ENCODE measurements at places on chromosomes 5 and 9.

GRCh38 chr9:135810806-135811575, 96.4 kb downstream of the CAMSAP1 start:
- no peak for DNase-seq

DNA sequence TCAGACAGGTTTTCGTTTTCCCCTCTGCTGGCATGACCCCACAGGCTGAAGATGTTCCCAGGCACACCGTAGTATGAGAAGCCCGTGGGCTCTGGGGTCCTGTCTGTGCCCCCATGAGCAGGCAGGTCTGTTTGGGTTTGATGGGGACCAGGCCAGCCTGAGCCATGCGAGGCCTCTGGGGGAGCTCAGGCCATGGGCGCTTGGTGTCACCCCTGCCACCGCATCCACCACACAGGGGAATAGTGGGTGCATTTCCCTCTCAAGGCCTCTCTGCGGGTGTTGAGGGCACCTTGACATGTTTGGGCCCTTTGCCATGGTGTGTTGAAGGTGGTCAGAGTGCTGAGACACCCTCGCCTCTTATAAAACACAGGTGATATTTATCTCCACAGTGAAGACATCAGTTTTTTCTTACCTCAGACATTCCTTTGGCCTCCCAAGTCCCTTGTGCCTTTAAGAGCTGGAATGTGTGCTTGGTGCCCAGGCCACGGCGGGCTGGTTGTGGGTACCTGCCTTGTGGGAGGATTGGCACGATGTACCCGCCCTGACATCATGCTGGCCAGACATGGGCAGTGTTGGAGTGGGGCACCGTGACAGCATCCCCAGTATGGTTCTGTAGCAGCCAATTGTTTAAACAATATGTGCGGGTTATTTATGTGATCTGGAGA, 68.3 kb downstream of the WNK2 start:
- DNase-seq, result no peak

GRCh38 chr9:133609311-133610098, at the start of gene FAM163B:
Gene FAM163B, minus strand, starts transcription at chr9:133609389. Its CDS starts 29,166 bp downstream, at chr9:133580223.
- DNase-seq, result no peak

- no peak for DNase-seq
Measured at GRCh38 chr9:83280268-83280667, 217.3 kb upstream of the RASEF start.

GRCh38 chr5:124651663-124652513, 94.6 kb downstream of the ZNF608 start:
- DNase-seq, result no peak

DNA sequence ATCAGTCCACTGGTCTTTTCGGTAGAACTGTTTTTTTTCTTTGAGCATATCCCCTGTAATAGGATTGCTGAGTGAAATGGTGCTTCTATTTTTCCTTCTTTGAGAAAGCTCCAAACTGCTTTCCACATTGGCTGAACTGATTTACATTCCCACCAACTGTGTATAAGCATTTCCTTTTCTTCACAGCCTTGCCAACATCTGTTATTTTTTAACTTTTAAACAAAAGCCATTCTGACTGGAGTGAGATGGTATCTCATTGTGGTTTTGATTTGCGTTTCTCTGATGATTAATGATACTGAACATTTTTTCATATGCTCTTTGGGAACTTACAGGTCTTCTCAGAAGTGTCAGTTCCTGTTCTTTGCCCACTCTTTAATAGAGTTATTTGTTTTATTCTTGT, 764.7 kb downstream of the MTRR start:
- DNase-seq, result no peak

DNA sequence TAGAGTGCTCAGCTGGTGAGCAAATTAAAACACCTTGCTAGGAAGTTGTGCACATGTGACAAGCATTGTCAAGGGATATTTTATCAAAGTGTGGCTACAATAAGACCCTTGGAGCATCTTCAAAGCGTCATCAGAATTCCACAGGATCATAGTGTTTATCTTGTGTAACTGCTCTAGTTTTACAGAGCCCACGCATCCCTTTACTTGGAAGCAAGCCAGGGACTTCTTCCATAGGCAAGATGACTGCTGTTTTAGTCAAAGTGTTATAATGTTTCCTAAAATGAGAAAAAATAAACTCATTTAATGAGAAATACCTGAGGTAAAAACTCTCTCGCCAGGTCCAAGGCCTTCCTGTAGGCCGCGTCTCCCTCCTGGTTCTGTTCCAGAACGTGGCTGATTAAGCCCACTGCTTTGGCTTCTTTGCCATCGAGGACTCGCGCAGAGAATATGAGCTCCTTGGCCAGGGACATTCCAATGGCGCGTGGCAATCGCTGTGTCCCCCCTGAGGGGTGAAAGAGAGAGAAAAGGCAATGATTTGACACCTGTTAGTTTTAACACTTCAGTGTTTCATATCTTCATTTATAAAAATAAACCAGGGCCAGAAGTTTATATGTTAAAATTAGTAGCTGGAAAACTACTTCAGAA, 141.1 kb downstream of the AUH start:
- DNase-seq, result no peak

GRCh38 chr5:103450333-103451061, 112.1 kb downstream of the NUDT12 start:
- DNase-seq, result no peak

GRCh38 chr5:37424441-37424840, 45.3 kb downstream of the WDR70 start:
- DNase-seq, result no peak

DNA sequence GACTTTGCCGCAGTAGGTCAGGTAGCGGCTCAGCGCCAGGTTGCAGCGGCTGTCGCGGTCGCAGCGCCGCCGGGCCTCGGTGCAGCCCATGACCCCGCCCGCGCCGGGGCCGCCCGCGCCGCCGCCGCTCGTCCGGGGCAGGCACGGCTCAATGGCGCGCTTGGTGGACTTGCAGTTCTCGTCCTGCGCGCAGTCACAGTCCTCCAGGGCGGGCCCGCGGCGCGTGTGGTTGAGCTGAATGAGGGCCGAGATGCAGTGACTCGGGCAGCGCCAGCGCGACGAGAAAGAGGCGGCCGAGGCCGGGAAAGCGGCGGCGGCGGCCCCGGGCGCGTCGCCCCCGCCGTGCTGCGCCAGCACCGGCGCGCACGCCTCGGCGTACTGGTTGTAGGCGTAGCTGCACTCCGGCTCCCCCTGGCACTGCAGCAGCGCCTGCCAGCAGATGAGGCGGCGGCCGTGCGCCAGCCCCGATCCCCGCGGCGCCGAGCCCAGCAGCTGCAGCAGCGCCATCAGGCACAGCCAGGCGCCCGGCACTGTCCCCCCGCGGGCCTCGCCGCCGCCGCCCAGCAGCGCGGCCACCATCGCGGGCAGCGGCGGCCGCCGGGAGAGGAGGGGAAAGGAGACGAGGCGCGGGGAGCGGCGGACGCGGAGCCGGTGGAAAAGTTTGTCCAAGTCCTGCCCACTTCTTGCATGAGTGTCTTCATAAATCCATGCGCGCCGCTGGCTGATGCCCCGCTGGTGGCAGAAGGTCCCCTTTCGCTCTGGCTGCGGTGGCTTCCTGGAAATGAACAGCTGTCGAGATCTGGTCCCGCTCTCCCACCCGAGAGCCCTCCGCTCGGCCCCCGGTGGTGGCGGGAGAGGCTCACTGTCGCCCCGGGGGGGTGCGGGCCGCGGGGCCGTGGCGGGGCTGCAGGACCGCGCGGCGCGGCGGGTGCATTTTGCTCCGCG, 833 bp downstream of the GAS1 start:
- no peak for DNase-seq

GRCh38 chr5:129960831-129961230, 56.6 kb downstream of the CHSY3 start:
- DNase-seq, result no peak

- DNase-seq, result no peak
Measured at GRCh38 chr5:39191216-39191615, 28.1 kb downstream of the FYB1 start.
